Activated naive CD4-positive, alpha-beta T cell (primary cell): ENCODE measurements at places on chromosomes 4 and X.

DNA sequence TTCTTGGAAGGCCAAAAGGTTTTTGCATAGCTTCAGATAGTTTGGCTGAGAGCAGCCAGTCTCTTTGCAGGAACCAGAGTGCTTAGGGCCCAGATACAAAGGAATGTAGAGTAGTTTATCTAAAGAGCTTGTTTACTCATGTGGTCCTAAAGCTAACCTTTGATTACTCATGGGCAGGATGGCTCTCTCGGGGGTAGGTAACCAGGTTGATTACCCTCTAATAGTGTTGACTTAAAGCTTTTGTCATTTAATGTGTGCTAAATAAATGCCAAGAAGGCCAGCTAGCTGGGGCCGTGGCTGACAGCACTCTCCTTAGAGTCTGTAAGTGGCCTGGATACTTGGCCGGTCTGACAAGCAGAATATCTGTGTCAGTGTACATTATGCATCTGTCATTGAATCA lies 69.7 kb upstream of the MAGEB16 start:
- DNase-seq, result no peak

DNA sequence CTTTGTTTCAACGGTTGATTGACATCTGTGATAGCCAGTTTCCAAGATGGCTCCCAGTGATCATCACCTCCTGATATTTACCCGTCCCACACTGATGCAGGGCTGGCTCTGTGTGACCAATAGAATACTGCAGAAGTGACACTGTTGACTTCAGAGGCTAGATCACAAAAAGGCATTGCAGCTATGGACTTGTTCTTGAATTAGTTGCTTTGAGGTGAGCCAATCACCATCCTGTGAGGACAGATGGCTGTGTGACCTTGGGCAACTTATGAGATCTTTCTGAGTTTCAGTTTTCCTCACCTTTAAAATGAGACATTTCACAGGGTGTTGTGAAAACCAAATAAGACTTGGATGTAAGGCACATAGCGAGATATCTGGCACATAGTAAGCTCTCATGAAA lies 1.8 kb upstream of the GPR82 start:
- DNase-seq, result no peak

DNA sequence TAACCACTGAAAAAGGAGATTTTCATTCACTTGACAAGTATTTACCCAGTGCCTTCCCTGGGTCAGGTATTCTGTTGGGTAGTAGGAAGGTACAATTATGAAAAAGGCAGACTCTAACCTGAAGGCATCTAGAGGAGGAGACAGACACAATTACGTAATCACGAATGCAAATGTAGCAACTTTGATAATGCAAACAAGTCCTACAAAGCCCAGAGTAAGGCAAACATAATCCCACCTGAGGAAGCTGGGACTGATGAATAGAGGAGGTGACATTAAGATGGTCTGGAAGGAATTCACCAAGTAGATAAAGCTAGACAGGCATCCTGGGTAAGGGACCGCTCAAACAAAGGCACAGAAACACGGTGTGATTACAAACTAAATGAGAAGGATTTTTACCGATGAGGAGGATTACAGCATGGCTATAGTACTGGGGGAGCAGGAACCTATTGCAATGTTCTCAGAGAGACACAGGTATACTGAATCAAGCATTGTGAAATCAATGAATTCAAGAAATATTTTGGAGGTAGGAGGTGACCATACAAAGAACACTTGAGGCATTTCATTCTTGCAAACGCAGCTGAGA lies 37.1 kb downstream of the TMEM150C start:
- DNase-seq, result no peak

GRCh38 chr4:86974551-86974994 lies 39.8 kb downstream of the AFF1 start:
- no peak for DNase-seq

DNA sequence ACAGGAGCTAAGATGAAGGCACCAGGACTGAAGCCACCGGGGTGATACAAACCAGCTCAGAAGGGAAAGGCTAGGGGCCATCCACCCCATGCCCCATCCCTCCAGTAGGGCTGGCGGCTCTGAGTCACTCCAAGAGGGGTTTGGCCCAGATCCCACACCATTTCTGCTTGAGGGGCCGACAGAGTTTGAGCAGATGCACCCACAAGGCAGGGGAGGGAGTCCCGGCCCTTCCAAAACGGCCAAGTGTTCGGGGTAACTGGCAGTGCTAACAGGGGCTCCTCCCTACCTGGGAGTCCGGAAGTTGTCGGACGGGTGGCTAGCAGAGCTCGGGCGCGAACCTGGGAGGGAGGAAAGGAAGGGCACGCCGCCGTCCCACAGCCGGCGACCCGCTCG lies 412 bp downstream of the SLC10A3 start:
- no peak for DNase-seq

GRCh38 chr4:39928538-39928937 lies 49.2 kb downstream of the PDS5A start:
- DNase-seq, result no peak

DNA sequence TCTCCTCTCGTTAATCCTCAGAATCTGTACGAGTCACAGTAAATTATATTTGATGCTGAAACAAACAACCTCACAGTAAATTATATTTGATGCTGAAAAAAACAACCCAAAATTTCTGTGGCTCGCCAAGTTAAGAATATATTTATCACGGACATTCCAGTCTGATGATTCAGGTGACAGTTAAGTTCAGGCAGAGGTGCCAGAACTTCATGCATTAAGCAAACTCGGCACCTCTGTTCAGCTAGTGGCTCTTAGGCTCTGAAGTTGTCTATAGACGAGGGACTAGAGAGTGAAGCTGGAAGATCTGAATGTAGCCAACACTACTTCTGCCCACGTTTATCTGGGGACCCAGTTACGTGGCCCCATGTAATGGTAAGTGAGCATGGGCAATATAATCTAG lies 132.2 kb upstream of the AGA start:
- DNase-seq, result no peak

GRCh38 chr4:93540562-93540961 lies 288.0 kb upstream of the ATOH1 start:
- DNase-seq, result no peak

- no peak for DNase-seq
Measured at GRCh38 chr4:41835321-41835995, 86.9 kb upstream of the PHOX2B start.

DNA sequence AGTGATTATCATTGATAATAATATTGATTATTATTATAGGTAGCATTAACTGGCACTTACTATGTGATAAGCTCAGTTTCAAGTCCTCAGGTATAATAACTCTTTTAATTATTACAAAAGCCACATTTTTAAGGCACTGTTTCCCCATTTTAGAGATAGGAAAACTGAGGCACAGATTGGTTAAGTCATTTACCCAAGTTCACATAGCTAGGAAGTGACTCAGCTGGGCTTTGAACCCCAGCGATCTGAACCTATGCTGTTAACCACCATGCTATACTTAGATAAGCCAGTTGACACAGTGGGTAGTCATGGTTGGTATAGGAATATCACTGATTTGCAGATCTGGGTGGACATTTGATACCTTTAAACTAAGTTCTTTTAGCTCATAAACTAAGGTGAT lies 110.4 kb downstream of the FRAS1 start:
- no peak for DNase-seq

GRCh38 chr4:33407496-33407895 lies 2687.3 kb downstream of the PCDH7 start:
- no peak for DNase-seq

DNA sequence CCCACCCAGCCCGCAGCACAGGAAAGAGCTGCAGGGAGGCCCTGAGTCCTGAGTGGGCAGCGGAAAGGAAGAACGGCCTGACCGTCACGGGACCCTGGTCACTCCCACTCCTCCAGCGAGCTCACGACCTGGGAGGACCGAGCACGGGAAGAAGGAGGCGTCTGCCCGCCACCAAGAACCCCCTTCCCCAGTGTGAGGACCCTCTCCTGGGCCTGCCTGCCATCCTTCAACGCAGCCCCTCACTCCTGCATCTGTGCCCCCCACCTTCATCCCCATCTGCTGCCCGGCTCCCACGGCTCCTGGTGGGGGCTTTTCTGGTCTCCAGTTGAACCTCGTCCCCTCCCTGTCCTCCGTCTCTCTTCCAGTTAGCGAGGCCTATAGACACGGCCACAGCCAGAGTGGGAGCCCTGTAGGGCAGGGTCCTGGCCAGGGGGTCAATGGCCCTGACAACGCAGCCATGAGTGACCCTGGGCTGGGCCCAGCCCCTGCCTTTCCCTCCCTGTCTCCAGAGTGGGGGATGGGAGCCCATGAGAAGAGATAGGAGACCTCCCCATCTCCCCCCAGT lies 41.3 kb upstream of the MXD4 start:
- DNase-seq, result no peak

DNA sequence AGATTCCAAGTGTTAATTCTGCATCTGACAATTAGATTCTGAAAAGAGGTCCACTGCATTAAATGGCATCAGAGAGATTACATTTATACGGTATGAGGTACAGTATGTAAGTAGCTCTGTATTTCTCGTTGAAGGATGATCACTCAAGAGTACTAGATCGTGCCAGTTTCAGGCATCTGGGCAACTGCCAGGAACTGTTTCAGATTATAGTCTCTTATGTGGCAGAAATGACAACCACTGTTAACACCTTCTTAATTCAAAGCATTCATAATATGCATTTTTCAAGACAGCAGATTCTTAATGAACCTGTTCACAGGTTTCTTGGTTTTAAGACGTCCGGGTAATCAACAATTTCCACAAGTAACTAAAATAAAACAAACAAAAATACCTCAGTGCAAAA lies 1.6 kb downstream of the ANKRD50 start:
- no peak for DNase-seq

- DNase-seq, result no peak
Measured at GRCh38 chr4:53778155-53778554, 186.9 kb upstream of the LNX1 start.

DNA sequence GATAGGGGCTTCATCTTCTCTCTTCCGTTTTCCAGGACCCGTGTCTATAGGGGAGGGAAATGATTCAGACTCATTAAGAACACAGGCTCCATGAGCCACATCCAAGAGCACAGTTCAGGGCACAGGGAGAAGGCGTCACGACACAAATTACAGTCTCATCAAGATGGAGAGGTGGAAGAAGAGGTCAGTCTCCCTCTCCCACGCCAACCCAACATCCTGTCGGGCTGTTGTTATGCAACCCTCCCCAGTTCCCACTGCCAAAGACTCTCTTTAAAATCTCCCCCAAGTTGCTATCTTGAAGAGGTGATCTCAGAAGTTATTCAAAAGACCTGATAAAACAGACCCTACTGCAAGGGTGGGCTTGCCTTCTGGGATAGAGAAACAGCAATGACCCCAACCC lies 12.6 kb downstream of the ZMYM3 start:
- DNase-seq, result no peak

DNA sequence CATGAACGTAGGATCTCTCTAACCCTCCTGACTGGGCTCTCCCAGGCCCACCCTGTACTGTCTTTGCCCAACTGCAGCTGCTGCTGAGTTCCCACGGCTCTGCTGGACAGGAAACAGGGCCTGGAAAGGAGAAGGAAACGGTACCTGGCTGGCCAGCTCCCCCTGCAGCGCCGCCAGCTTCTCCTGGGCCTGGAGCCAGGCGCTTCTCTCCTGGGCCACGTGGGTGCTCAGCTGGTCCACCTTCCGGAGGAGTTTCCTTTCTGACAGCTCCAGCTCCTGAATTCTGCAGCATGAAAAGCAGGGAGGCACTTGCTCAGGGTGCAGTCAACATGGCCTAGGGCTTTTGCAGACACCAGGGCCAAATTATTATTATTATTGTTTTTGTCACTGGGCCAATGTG lies 6.5 kb downstream of the C4orf50 start:
- DNase-seq, result no peak

DNA sequence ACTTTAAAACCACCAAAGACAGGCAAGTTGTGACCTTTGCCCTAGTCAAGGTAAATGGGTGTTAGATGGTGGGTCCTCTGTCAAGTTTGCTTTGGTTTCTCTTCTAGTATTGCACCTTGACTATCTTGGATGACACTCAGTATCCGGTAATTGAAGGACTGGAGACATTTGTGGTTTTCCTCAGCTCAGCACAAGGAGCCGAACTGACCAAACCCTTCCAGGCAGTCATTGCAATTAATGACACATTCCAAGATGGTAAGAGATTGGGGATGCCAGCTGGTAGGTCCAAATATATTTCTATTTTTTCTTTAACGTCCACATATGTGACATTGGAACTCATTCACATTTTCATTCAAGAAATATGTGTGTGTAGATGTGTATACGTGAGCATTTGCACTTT lies 69.3 kb upstream of the ANXA3 start:
- no peak for DNase-seq

DNA sequence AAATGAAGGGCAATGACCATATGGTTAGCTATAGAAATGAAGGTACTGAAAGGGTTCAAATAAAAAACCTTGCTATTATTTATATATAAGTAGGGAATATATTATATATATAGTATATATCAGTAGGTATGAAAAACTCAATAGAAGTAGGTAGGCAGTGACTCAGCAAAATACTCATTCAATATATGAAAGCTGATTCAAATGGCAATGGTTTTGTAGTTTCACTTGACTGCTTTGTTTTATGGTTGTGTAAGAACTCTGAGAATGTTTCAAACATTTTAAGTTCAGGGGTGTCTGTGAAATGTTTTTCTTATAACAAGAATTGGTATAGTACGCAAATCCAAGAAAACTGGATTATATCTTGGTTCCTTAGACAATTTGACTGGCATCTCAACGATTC lies 4.1 kb downstream of the ZNF280C start:
- no peak for DNase-seq

DNA sequence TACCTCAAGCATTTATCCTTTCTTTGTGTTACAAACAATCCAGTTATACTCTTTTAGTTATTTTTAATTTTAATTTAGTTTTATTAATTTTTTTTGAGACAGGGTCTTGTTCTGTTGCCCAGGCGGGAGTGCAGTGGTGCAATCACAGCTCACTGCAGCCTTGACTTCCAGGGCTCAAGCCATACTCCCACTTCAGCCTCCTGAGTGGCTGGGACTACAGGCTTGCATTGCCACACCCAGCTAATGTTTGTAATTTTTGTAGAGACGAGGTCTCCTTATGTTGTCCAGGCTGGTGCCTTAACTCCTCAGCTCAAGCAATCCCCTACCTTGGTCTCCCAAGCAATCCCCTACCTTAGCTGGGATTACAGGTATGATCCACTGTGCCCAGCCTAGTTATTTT lies 45.9 kb downstream of the CDKL5 start:
- DNase-seq, result no peak

GRCh38 chr4:121360495-121360894 lies 20.3 kb downstream of the QRFPR start:
- no peak for DNase-seq

DNA sequence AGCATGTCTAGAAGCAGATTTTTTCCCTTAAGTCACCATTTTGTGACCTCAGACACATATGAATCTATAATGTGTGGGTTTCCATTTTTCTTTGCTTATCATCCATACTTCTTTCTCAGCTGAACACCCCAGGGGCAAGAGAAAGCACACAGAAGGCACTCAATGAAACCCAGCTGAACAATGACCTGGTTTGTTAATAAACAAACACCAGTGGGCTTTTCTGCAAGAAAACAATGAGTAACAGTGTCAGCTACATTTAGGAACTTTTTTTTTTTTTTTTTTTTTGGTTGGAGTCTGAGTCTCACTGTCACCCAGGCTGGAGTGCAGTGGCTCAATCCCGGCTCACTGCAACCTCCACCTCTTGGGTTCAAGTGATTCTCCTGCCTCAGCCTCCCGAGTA lies 40.7 kb upstream of the KLF3 start:
- DNase-seq, result no peak
